ENCODE measurements at places on chromosomes 1 and 21.
A peak's percentile ranks its signal among the peaks of the same experiment; 100 is the strongest.

DNA sequence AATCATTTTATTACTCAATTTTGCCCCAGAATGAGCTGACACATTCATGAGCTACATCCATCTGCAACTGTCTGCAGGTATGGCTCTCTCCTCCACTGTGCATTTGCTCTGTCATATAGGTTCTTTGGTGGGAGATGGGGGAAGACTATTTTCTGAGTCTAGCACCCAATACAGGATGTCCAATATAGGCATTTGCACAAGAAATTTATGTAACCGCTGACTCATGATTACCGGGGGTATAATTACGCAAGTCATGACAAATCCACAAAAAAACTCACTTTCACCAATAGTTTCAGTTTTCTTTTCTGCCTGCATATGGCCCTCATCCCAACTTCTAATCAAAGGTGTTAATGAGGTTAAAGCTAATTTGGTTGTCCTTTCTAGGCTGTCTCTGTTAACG is 17.5 kb upstream of the VSIG8 start:
- no peak overlapping the region for H3K27ac ChIP-seq
- no peak overlapping the region for H3K4me3 ChIP-seq
- H3K27me3 ChIP-seq: no peaks in the 10 kb centered on the region

GRCh38 chr1:37478451-37478881 is 4.1 kb downstream of the ZC3H12A start:
- no peaks in the 10 kb centered on the region for H3K27me3 ChIP-seq
- no peak overlapping the region for H3K4me3 ChIP-seq
- peaks cover 47% of the 10 kb centered on the region for H3K4me1 ChIP-seq
- no peak for DNase-seq

DNA sequence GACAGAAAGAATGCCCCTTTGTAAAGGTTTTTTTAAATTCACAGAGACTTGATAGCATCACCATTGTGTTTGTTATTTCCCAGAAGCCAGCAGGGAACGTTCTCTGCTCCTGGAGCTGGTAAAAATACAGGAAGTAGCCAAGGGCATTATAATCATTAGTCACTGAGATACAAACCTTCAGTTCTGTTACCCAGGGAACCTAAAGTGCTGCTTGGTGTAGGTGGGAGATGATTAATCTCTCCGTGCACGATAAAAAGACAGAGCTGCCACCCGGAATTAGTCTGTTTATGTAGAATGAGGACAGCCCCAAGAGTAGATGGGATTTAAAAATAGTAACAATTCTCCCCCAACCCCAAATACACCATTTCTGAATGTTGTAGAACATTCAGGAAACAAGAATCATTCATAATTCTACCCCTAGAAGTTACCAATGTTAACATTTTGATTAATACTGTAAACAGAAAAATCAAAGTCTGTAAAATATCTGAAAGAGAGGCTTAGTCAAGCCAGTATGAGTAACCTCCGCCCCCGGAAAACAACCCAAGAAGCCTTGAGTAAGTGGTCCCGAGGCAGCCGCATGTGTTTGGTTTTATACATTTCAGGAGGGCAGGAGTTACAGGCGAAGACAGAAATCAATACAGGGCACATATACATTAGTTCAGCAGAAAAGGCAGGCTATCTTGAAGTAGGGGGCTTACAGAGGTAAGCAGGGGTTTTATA is 45.3 kb upstream of the CTBS start:
- no peak overlapping the region for H3K27ac ChIP-seq
- peaks cover 15% of the 10 kb centered on the region for H3K4me1 ChIP-seq
- peak; percentile 71 for DNase-seq
- no peaks in the 10 kb centered on the region for H3K36me3 ChIP-seq

DNA sequence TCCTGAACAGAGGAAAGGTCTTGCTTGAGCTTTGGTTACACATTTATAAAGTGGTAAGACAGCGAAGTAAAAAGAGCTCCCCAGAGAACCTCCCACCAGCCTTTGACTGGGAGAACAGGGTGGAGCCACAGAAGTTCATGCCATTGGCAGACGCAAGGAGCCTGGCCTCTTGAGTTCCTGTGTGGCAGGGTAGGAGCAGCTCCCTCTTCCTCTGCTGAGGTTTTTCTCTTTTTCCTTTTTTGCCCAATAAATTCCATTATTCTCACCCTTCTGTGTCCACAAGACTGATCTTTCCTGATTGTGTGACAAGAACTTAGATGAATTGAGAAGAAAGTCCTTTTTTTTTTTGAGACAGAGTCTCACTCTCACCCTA is 4.3 kb downstream of the THEM4 start:
- no peak for DNase-seq
- no peak overlapping the region for H3K4me3 ChIP-seq
- no peak overlapping the region for H3K27ac ChIP-seq
- no peaks in the 10 kb centered on the region for H3K36me3 ChIP-seq
- no peaks in the 10 kb centered on the region for H3K4me1 ChIP-seq

DNA sequence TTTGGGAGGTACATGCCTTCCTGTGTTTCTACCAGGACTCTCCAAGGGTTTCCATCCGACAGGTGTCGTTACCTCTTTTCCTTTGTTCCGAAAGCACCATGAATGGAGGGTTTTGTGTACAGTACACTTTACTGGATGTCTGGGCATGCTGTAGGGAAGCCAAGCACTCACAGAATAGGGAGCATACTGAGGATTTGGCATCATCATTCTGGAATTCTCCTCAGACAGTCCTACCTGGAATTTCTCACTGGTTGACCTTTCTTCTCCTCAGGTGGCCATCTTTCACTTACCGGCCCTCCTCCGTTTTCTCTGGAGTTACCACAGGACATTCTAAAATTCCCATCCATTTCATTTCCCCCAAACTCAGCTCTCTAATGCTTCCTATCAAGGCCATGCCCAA is 5.9 kb upstream of the MPL start:
- H3K27ac ChIP-seq: no peak overlapping the region
- H3K4me3 ChIP-seq: no peak overlapping the region
- DNase-seq: no peak
- H3K4me1 ChIP-seq: peaks cover 7% of the 10 kb centered on the region
- no peaks in the 10 kb centered on the region for H3K36me3 ChIP-seq

DNA sequence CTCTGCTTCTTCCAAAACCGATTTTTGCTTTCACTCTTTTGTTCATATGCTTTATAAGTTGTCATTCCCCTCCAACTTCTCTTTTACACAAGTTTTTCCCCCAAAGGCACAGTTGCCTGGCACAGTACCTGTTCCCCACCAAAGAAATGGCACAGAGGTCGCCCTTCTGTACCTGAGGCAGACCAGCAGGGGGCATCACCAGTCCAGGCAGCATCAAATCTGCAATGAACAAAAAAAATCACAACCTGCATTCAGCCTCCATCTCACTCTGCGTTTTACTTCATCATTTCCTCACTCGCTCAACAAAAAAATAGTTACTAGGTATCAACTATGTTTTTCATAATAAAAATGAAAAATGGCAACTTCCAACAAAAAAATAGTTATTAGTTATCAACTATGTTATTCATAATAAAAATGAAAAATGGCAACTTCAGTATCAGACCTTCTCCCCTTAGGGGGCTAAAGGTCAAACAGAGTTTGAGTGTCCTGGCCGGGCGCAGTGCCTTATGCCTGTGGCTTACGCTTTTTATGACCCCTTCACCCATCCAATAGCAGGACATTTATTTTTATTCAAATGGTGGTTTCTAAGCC is 4.1 kb downstream of the EIF2D start:
- no peak overlapping the region for H3K4me3 ChIP-seq
- DNase-seq: peak; percentile 43
- H3K27ac ChIP-seq: no peak overlapping the region
- peaks cover 6% of the 10 kb centered on the region for H3K4me1 ChIP-seq

DNA sequence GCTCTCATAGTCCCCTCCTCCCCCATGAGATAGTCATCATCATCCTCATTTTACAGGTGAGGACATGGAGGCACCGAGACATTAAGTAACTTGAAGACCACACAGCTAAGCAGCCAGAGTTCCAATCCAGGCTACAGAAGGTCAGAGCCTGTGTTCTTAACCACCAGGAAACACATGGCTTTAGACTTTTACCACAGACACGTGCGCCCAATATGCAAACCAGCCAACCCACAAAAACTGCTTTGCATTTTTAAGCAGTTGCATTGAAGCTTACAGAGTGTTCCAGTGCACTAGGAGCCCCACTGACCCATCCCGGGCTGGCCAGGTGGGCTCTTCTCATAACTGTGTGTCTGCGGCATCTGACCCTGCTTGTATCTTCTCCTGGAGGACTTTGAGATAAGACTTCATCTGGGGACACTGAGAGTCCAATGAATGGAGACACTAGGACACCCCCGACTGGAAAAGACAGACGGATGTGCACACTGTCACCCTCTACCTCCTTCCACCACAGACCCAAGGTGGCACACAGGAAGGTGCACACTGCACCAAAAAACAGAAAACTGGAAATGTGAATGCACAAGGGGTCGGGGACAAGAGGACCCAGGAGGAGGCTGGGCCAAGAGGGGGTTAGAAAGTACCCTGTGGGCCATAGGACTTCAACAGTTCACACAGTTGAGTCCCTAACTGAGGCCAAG is 56.4 kb downstream of the ETS2 start:
- DNase-seq: no peak
- H3K27me3 ChIP-seq: no peaks in the 10 kb centered on the region
- H3K4me1 ChIP-seq: no peaks in the 10 kb centered on the region

DNA sequence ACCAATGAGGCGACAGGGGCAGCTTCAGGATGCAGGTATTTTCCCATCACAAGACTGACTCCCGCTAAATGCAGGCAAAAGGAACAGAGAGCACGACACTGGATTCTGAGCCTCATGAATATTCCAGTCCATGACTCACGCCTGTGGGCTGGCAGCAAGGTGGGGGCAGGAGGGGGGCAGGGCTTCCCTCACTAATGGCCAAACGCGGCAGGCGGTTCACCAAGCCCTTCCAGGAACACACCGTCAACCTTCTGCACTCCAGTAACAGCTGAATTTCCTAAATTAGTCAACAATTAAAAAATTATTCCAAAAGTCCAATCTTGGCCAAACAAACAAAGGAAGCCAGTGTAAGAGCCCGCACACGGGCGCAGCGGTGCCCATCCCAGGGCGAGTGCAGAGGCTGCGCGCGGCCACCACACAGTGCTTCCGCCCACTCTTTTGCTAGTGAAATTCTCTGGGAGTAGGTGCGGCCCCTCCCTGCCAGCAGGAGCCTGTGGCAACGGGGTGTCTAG is 12.5 kb upstream of the GPR153 start:
- peak; percentile 85 for DNase-seq
- H3K4me3 ChIP-seq: no peak overlapping the region
- peak overlapping the region; percentile 21 for H3K27ac ChIP-seq
- no peaks in the 10 kb centered on the region for H3K27me3 ChIP-seq

DNA sequence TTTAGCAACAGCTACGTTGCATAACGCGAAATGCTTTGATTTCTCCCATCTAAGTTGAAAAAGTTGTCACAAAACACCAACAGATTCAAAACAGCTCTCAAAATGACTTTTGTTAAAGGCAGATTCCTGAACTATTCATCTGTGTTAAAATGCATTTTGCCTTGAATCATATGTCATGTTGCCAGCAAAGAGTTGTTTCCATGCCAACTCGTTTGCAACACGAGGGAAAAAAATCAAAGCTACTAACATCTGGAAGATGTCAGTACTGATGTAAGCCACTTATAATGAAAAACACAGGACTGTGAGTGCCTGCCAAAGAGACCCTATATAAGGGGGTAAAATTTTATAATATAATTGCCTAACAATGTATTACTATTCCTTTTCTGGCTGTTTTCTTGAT is 182.7 kb upstream of the PTBP2 start:
- no peak overlapping the region for H3K4me3 ChIP-seq
- H3K36me3 ChIP-seq: no peaks in the 10 kb centered on the region
- H3K4me1 ChIP-seq: peaks cover 19% of the 10 kb centered on the region
- peak overlapping the region; percentile 56 for H3K27ac ChIP-seq
- no peaks in the 10 kb centered on the region for H3K27me3 ChIP-seq

DNA sequence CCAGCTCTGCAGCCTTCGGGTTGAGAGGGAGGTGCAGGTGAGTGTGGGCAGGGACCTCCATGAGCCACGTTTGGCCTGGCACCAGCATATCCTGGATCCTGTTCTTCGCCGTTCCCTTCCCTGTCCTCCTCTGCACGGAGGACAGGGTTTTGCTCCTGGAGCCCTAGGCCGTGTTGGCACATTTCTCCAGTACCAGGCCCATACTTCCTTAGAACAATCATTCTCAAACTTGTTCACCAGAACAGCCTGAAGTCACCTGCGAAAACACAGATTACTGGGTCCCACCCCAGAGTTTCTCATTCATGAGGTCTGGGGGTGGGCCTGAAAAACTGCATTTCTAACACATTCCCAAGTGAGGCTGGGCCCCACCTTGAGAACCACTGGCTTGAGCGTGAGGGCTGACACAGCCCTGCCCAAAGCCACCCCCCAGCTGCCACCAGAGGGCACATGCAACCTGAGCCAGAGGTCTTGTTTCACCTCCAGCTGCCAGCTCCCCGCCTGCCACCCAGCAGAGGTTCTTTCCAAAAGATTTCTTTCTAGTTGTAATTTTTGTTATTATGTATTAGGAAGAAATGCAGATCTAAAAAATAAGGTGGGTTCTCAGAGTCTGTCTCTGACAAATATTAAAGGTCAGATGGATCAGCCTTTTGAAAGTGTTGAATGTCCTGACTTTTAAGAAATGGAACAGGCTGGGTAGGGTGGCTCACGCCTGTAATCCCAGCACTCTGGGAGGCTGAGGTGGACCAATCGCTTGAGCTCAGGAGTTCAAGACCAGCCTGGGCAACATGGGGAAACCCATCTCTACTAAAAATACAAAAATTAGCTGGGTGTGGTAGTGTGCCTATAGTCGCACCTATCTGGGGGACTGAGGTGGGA is 39.6 kb upstream of the LDLRAP1 start:
- H3K4me1 ChIP-seq: no peaks in the 10 kb centered on the region
- DNase-seq: peak; percentile 37
- H3K27me3 ChIP-seq: no peaks in the 10 kb centered on the region
- H3K36me3 ChIP-seq: no peaks in the 10 kb centered on the region
- no peak overlapping the region for H3K27ac ChIP-seq
